ENCODE measurements at places on chromosomes 1 and 21.

- DNase-seq = no peak
Observed at GRCh38 chr1:232610192-232610901, 19.6 kb downstream of the SIPA1L2 start.

DNA sequence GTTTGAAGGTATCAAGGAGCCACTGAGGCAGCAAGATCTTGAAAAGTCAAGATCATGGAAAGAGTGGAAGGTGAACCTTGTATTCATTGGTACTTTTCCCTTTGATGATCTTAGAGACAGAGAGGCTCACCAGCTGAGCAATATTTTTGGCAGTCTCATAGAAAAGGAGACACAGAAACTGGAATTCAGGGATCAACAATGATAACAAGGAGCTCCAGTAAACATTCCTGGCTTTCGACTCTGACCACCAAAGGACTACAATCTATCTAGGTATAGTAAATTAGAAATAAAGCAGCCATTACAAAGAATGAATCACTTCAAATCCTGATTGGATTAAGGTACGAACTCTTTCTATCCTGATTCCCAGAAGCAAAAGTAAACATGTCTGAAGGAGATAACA is 615.4 kb downstream of the KIF26B start:
- DNase-seq = no peak

DNA sequence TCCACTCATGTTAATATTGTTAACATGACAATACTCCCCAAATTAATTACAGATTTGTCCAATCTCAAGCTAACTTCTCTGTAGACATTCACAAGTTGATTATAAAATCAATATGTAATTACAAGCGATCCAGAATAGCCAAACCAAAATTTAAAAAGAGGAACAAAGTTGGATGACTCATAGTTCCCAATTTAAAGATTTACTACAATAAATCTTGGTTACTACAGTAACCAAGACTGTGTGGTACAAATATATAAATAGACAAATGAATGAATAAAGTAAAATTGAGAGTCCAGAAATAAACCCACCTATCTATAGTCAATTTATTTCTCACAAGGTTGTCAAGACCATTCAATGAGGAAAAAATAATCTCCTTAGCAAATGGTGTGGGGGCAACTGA is 7.1 kb upstream of the KRTAP10-4 start:
- no peak for DNase-seq

- DNase-seq = no peak
Observed at GRCh38 chr1:24468685-24469316, 33.8 kb upstream of the RCAN3 start.

All from bronchial epithelial cell (primary cell).